ENCODE measurements at places on chromosomes 16 and 17.

GRCh38 chr17:19538095-19539039 lies 4.7 kb downstream of the SLC47A1 start:
- no peak for DNase-seq

DNA sequence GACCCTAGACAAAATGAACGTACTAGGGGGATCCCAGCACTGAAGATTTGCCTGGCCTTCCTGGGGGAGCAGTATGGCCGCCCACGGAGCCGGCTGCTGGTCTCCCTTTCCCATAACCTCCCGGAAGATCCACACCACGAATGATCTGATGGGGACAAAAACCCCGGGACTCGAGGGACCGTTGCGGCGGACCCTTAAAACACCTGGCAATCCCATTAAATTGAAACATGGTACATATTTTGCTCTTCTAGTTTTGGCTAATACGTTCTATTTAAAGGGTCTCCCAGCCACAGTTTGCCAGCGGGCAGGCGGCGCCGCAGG lies 45.2 kb upstream of the LCMT1 start:
- no peak for DNase-seq

DNA sequence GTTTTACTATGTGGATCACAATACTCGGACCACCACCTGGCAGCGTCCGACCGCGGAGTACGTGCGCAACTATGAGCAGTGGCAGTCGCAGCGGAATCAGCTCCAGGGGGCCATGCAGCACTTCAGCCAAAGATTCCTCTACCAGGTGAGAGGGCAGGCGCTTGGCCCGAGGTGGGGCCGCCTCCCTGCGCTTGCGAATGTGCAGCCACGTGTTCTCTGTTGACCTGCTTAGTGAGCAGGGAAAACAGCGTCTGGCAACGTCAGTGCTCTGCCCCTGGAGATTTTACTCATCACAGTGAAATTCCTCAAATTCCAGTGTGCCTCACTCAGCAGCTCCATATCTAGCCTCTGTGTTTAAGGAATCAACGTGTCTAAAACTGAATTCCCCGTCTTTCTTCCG lies 33.4 kb upstream of the CLEC18A start:
- DNase-seq = no peak

- no peak for DNase-seq
These were observed 24.5 kb downstream of the RCVRN start for GRCh38 chr17:9880582-9880999.

- DNase-seq = peak; percentile 61
These were observed 68.8 kb downstream of the AMFR start for GRCh38 chr16:56356276-56357240.

GRCh38 chr17:67055041-67055443 lies 10.7 kb downstream of the CACNG1 start:
- no peak for DNase-seq

GRCh38 chr17:80950466-80951120 lies 41.0 kb upstream of the CHMP6 start:
- no peak for DNase-seq

All from CD4-positive, alpha-beta T cell treated with Interleukin-2 at 100 ng/mL for 4 hours (primary cell).